RWPE1 (cell line): ENCODE measurements at places on chromosomes 2 and 18.

GRCh38 chr18:2893676-2894075 is 46.9 kb downstream of the EMILIN2 start:
- no peak for DNase-seq

DNA sequence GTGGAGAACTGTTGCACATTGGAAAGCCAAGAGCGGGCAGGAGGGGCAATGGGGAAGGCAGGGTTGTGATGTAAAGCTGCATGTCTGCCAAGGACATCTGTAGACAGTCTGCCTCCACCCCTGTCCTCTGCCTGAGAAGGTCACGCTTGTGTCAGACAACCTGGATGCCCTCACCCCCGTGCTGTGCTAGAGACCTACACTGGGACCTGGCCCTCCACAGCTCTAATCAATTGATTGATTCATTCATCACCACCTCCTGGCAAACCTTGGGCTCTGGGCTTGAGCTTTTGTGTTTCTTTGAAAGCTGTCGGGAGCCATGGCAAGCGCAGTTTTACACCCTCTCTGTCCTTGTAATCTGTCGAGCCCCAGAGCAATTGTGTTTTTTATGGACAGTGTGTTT is 41.1 kb downstream of the MARCO start:
- DNase-seq = no peak

DNA sequence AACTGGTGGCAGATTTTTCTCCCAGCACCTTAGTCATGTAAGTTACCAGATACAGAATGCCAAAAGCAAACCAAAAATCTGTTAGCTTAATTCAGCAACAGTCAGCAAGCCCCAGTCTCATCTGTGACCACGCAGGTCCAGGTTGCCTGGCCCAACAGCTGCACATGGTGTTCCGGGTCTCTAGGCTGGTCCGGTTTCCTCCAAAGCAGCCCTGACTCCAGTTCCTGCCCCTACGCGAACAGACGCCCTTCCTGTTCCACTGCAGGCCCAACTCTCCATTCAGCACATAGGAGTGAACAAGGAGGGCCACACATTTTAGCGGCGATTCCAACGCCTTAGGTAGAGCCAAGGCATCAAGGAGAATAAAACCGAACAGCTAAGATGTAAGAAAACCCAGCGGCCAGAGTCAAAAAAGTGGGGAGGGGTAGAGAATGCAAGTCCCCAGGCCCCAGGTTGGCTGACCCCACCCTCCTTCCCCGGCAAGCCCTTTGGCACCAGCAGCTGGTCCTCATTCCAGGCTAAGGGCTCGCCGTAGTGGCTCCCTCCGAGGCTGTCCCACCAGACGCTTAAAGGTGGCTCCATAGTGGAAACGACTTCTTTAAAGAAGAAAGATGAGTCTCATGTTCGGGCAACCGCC is 1.5 kb downstream of the STK25 start:
- no peak for DNase-seq

DNA sequence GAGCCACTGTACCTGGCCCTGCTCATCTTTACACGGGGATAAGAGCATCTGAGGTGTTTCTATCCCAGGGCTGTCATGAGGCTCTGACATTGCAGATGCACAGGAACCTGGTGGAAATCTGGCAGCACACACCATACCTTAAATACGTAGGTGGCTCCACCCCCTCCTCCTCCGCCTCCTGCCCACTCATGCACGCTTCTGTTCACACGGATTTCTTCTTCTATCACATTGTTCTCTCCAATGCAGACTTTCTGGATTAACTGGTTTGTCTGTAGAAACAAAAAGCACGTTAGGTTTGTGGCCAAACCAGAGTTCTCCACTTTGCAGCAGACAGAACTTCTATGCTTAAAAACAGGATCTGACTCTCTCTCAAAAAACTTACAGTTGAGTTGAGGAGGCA is 118.2 kb downstream of the CLIP4 start:
- DNase-seq = peak; percentile 24

GRCh38 chr2:47512581-47513083 is 109.7 kb downstream of the MSH2 start:
- peak; percentile 20 for DNase-seq
